Muscle of leg (tissue), 16 donors: ENCODE measurements at places on chromosomes 7 and 10.

- no peak for DNase-seq
Measured at GRCh38 chr10:48594371-48594770, 10.5 kb downstream of the ARHGAP22 start.

DNA sequence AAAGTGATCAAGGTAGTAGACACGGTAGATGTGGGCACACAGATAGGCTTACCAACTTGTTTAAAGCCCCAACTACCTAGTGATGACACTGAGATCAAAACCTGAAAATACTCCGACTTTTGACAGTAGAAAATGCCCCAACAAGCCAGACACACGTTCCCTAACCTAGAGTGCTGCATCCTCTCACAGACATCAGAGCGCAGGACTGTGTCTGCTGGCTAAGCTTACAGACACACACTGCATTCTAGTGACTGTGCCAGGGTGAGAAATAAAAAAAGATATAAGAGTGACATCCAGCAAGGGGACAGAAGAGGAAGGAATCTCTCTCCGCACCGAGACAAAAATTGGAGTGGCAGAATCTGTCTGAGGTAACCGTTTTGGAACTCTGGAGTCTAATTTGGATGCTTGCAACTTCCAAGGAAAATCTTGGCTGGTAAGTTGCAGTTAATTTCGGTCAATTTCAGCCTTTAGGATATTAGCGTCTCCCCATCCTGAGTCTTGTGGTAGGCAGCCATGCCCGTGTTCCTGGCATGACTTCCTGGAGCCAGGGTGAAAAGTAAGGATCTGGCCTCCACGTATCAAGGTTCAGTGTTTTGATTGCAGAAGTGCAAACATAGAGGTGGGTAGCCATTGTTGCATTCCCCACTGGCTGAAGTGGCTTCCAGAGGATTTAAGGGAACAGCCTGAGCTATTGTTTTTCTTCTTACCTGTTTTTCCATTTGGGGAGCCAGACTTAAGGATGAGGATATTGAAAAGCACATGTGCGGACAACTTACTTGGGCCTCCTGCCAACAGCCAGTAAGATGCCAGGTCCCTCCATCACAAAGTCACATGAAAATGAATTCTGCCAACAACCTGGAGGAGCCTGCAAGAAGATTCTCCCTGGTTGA is 124.1 kb downstream of the SMURF1 start:
- peak; percentile 87 for DNase-seq

DNA sequence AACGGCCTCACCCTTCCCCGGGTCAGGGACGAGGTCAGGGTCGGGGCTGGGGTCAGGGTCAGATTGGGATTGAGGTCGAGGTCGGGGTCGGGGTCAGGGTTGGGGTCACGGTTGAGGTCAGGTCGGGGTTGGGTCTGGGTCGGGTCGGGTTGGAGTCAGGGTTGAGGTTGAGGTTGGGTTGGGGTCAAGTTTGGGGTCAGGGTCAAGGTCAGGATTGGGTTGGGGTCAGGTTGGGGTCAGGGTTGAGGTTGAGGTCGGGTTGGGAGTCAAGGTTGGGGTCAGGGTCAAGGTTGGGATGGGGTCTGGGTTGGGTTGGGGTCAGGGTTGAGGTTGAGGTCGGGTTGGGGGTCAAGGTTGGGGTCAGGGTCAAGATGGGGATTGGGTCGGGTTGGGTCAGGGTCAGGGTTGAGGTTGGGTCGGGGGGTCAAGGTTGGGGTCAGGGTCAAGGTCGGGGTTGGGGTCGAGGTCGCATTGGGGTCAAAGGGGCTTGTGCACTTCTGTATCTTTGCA is 131.4 kb downstream of the VIPR2 start:
- no peak for DNase-seq

GRCh38 chr10:13276749-13277365 is 23.0 kb downstream of the PHYH start:
- DNase-seq, result peak; percentile 63

- DNase-seq, result no peak
Measured at GRCh38 chr10:87635498-87636312, 24.0 kb upstream of the PAPSS2 start.

DNA sequence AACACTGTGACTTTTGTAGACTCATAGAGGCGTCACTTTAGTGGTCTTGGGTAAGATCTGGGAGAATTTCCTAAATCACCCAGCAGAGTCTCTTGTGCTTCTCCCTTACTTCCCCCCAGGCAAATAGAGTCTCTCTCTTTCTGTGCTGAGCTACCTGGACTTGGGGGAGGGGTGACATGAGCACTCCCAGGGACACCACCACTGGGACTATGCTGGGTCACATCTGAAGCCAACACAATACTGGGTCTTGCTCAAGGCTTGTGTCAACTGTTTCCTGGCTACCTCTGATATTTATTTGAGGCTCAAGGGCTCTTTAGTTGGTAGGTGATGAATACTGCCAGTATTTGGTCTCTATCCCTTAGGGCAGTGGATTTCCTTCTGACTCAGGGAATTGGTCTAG is 214.6 kb upstream of the TPK1 start:
- DNase-seq, result no peak

- peak; percentile 43 for DNase-seq
Measured at GRCh38 chr10:86876748-86877147, 80.7 kb downstream of the MMRN2 start.

DNA sequence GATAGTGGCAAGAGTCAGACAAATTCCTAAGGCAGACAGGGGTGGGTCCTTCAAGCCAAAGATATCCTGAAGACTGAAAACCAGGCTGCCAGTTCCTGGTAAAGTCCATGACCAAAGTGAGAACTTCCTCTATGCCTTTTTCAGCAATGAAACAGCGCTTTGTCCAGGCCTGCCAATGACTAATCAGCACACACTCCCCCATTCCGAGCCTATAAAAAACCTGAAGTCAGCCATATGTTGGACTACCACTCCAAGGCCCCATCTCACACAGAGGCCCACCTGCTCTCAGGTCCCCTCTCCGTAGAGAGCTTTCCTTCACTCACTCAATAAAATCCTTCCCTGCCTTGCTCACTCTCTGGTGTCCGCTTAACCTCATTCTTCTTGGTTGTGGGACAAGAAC is 402.2 kb downstream of the ANKRD7 start:
- no peak for DNase-seq

GRCh38 chr10:63266391-63267316 is 133.5 kb downstream of the NRBF2 start:
- DNase-seq, result peak; percentile 50

- DNase-seq, result no peak
Measured at GRCh38 chr10:31112961-31113360, 81.3 kb upstream of the ZNF438 start.

- DNase-seq, result no peak
Measured at GRCh38 chr7:155610633-155611193, 33.7 kb upstream of the RBM33 start.

- no peak for DNase-seq
Measured at GRCh38 chr10:119940487-119940886, 48.0 kb downstream of the SEC23IP start.

- DNase-seq, result no peak
Measured at GRCh38 chr10:33201056-33201780, 133.2 kb downstream of the NRP1 start.

DNA sequence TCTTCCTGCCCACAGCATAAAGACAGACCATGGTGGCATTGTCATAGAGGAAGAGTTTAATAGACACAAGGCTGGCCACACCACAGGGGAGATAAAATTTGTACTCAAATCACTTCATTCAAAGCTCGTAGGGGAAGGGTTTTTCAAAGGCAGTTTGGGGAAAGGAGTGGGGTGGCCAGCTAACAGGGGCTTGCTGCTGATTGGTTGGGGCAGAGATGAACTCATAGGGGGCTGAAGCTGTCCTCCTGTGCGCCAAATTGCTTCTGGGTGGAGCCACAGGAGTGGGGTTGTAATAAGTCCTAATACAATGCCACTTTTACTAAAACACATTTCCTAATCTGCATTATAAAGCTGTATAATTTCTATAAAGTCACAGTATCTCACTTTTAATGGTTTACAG is 22.5 kb downstream of the PDZD8 start:
- DNase-seq, result no peak

DNA sequence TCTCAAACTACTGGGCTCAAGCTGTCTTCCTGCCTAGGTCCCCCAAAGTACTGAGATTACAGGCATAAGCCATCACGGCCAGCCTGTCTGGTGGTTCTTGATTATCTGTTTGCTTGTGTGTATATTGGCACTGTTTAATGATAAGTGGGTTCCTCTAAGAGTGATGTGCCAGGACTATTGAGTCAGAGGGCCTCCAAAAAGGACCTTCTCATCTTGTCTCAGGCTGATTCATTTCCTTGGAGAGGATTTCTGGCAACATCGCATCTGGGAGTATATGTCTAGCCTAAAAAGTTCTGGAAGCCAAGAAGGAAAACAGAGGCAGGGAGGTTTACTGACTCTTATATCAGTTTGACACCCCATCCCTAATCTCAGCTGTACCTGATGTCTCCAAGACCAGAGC is 27.1 kb upstream of the AKAP9 start:
- DNase-seq, result no peak

GRCh38 chr10:123474700-123475099 is 191.5 kb upstream of the GPR26 start:
- DNase-seq, result no peak

- peak; percentile 43 for DNase-seq
Measured at GRCh38 chr7:127667759-127668530, 16.0 kb downstream of the SND1 start.

GRCh38 chr7:82156893-82157292 is 286.7 kb downstream of the CACNA2D1 start:
- no peak for DNase-seq

- DNase-seq, result no peak
Measured at GRCh38 chr7:153408360-153409335, 643.5 kb upstream of the DPP6 start.

GRCh38 chr10:51344371-51344770 is 270.1 kb downstream of the PRKG1 start:
- no peak for DNase-seq

DNA sequence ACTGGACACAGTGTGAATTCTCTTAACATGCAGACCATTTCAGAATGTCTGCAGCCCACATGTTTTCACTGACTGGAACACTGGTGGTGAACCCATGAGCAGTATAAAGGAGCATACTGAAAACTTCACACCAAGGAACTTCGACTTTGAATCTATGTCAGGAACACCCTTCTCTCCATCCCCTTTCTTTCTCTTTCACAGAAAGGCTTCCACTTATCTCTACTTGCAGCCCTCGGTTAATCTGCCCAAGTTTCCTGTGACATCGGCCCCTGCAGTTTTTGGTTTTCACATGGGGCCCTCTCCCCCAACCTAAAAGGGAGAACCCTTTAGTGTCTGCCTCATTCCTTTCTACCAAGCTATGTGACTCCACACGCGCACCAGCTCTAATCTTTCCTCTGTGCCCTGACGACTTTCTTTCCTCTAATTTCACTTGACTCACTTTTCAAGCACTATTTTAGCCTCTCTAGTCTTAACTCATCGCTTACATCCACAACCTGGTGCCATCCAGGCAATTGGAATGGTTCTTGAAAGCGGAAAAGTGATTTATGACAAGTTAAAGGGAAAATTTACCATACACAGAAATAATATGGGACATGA is 70.1 kb downstream of the RELN start:
- DNase-seq, result no peak

DNA sequence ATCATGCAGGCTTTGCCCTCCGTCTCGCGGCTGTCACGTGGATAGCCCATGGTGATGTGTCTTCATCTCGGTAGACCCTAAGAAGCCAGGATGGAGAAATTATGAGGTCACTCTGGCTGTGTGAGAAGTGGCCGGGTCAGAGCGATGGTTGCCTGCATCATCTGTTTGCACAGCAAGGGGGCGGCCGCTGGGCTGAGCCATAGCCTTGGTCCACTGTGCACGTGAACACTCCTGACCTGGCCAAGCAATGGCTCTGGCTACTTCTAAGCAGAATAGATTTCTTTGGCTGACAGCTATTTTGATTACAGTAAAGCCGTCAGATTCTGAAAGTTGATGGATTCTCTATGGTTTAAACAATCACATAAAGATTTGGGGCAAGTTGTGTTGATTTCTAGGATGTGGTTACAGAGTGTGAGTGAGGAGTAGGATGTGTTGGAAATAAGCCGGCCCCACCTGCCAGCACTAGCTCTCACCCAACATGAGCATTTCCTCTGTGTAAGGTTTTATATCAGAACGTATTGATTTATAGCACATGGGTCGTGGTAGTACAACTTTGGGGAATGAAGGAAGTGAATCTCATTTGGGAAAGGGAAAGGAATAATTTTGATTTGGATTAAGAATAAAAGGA is 214.4 kb upstream of the GPR26 start:
- no peak for DNase-seq

DNA sequence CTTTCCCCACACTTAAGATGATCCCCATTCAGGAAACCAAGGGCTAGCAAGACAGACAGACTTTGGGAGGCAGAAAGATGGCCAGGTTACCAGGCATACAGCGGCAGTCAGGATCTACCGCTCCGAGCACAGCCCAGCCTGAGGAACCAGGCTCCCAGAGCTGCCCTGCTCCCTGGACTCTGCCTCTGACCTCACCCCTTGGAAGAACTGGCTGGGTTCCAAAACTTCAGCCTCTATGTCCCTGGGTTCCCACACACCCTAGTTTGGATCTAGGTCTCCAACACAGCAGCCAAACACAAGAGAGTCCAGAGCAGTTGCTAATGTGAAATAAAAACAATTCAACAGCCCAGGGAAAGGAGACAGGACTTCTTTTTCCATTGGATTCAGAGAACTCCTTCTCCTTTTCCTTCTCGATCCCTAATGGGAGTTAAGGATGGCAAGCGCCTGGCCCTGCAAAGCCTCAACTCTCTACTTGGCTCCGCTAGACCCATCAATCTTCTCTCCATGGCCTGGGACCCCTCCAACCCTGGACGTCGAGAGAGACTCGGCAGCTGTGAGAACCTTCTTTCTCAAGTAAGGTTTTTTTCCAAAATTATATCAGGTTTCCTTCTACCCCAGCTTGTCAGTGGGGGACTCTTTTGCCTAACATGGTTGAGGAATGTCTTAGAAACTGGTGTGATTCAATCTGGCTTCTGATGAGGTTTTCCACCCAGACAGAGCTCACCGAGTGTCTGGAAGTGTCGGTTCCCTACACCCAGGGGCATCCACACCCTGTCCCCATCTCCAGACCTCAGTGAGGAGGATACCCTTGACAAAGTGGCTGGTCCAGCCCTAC is 219.6 kb downstream of the KCNMA1 start:
- peak; percentile 32 for DNase-seq

DNA sequence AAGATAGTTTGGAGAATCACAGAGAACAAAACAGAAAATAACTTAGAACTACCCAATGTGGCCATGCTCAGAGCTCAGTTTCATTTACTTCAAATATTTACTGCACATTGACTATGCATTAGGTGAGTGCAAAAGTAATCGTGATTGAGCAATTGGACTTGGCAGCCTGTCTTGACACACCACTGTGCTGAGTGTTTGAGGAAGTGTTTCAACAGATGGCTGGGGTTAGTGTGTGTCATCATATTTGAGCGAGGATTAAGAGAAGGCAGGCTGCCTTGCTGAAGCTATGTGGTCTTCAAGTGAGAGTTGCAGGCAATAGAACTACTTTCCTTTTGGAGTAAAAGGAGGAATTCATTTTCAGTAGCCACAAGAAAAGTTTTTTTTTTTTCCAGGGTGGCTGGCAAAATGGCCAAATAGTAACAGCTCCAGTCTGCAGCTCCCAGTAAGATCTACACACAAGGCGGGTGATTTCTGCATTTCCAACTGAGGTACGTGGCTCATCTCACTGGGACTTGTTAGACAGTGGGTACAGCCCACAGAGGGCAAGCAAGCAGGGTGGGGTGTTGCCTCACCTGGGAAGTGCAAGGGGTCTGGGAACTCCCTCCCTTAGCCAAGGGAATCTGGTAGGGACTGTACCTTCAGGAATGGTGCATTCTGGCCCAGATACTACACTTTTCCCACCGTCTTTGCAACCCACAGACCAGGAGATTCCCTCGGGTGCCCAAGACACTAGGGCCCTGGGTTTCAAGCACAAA is 37.6 kb downstream of the AKR1C4 start:
- peak; percentile 80 for DNase-seq
